ENCODE measurements at places on chromosomes 3 and 15.

GRCh38 chr3:101791778-101792177 lies 12.8 kb downstream of the NXPE3 start:
- no peak for DNase-seq

DNA sequence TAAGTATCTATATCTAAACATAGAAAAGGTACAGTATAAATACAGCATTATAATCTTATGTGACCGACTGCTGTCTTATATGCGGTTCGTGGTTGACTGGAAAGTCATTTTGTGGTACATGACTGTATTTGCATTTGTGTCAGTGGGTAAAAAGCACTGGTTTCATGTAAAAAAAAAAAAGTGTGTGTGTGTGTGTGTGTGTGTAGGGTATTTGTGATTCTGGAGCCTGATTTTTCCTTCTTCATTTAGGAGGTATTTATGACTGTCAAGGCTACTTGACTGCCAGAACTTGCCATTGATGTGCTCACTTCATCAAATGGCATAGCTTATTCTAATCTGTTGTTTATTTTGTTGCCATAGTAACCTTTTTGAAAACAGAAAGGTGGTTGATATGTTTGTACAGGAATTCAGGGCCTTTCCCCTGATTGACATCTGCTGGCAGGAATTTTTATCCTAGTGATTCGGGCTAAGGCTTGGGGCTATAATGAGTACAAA lies 63.2 kb downstream of the AKAP13 start:
- DNase-seq, result no peak

DNA sequence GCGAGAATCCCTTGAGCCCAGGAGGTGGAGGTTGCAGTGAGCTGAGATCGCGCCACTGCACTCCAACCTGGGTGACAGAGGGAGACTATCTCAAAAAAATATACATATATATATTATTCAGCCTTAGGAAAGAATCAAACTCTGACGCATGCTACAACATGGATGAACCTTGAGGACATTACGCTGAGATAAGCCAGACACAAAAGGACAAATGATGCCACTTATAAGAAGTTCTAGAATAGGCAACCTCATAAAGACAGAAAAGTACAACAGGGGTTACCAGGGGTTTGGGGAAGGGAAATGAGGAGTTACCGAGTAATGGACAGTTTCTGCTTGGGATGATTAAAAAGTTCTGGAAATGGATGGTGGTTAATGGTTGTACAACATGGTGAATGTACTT lies 727 bp downstream of the PDHB start:
- no peak for DNase-seq

GRCh38 chr15:70530906-70531305 lies 232.5 kb downstream of the UACA start:
- DNase-seq, result no peak

- no peak for DNase-seq
Observed at GRCh38 chr3:122232485-122232884, 49.0 kb downstream of the CASR start.

- no peak for DNase-seq
Observed at GRCh38 chr3:193563426-193563825, 8.7 kb upstream of the ATP13A4 start.

- DNase-seq, result no peak
Observed at GRCh38 chr3:124354150-124354549, 362.2 kb upstream of the ROPN1 start.

DNA sequence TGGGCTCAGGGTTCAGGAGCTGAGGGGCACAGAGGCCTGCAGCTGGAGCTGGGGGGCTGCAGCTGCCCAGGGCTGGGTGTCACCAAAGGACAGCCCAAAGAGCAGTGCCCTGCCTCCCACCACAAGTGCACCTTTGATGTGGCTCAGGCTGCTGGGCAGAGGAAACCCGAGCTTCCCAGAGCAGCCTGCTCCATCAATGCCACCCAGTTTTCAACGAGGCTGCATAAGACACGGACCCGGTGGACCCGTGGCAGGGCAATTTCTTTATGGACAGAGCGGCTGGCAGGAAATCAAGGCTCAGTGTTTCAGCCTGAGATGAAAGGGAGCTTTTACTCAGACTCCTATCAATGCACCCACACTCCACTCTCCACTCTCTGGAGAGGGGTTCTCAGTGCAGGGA lies 18.7 kb downstream of the SEMA5B start:
- DNase-seq, result no peak

GRCh38 chr15:82530006-82530405 lies 10.3 kb downstream of the RPS17 start:
- DNase-seq, result no peak

- DNase-seq, result no peak
Observed at GRCh38 chr15:51841406-51842040, 12.1 kb downstream of the TMOD3 start.
